ENCODE measurements at places on chromosomes 12 and 14.

GRCh38 chr12:82299319-82300025 is 58.7 kb downstream of the CCDC59 start:
- DNase-seq: no peak

GRCh38 chr14:78927261-78927660 is 757.1 kb downstream of the NRXN3 start:
- no peak for DNase-seq

- DNase-seq: no peak
These were observed 30.7 kb downstream of the CSRP2 start for GRCh38 chr12:76848132-76848531.

GRCh38 chr12:108940138-108940537 is 60.2 kb downstream of the DAO start:
- no peak for DNase-seq

GRCh38 chr14:52599974-52600373 is 47.3 kb downstream of the GPR137C start:
- DNase-seq: no peak

DNA sequence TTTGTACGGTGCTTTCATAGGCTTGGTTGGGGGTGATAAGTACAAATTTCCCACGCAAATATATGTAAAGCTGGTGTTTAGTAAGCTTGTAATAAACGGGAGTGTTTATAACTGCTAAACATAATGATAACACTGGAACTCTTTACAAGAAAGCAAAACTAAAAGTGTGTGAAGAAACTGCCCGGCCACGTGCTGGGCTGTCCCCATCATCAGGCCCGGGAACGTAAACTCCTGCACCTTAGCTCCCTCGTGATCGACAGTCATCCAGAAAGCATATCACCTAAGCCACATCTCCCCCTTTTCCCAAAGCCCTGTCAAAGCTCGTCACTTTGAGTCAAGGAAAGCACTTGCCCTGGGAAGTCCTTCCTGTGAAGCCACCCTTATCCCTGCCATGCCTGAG is 18.0 kb upstream of the PARP11 start:
- DNase-seq: no peak

DNA sequence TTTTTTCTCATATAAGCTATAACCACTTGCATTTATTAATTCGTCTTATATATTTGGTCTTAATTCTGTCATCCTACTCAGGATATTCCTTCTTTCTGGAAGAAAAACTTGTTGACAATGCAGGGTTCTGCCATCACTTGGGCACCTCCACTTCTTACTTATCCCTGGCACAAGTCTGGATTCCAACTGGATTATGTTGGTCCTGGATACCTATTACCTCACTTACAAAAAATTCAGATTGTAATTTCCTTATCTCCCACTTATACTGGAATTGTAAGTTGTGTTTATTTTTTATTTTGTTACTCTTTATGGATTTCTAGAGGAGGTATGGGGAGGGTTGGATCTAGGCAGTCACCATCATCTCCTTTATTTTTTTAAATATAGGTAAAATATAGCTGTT is 36.7 kb downstream of the LRRIQ1 start:
- no peak for DNase-seq

DNA sequence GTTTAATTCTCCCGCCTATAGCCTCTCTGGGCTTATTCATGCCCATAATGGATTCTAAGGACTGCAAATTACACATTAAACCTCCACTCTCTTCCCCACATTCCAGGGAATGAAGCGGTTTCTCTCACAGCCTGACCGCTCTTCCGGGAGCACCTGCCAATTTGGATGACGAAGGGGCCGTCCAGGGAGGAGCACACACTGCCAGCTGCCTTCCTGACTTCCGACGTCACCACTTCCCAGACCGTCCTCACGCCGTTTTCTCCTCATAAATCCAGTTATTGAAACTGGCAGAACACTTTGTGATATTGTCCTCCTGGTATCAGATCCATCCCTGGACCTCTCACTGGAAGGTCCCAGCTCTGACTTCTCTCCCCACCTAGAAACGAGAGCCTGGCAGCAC is 87.6 kb downstream of the GCH1 start:
- DNase-seq: no peak

- no peak for DNase-seq
These were observed 239.1 kb downstream of the ALX1 start for GRCh38 chr12:85519163-85519562.

DNA sequence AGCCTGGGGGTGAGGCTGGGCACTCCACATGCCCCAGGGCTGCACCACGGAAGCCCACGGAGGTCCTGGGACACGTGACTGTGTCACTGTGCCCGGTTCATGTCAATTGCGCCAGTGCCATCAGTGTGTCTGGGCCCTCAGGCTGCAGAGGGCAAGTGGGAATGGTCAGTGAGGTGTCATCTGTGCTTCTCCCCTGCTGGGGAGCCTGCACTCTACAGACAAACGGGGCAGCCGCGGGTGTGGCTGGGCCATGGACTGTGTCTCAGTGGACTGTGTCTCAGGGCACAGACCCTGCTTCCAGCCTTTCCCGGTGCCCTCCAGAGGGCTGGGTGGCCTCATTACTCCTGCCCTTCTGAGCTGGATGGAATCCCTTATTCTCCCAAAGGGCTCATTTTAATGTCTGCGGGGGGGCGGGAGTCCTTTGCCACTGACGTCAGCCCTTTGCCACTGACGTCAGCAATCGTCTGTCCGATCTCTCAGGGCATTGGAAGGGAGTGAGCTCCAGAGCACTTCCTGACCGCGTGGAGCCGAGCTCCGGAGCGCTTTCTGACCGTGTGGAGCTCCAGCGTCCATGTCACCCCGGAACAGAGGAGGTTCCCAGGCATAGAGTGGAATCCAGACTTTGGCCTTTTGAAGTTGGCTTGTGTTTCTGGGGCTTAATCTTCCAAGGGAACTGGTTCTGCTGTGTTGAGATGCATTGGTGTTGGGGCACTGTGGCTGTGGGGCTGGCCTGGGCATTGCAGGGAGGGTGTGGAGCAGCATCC is 72.4 kb downstream of the ADGRD1 start:
- no peak for DNase-seq

DNA sequence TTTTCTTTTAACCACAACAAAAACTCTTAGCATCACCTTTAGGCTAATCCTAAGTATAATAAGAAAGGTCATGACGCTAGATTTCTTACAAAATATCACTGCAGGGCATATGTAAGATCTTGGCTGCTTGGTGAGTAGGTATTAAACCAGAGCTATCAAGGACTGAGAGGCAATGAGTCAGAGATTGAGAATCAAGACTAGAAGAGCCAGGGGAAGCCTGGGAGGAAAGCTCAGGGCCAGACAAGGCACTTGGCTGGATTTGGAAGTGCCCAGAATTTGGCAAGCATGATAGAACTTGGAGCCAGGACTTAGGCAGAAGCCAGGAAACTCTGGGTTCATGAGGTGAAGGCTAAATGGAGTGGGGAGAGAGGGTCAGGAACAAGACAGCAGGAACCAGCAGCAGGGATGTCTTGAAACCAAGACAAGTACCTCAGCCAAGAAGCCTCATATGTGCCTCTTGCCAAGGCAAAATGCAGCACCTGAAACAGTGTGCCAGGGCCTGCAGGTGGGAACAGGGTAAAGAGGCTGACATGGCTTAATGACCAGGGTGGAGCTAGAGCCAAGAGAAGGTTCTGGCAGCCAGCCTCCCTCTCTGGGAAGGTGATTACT is 49.9 kb downstream of the PTHLH start:
- no peak for DNase-seq

- DNase-seq: peak; percentile 71
These were observed 685 bp upstream of the MYL6B start for GRCh38 chr12:56151672-56152131.

- no peak for DNase-seq
These were observed 211.5 kb upstream of the CPNE8 start for GRCh38 chr12:39116861-39117260.

DNA sequence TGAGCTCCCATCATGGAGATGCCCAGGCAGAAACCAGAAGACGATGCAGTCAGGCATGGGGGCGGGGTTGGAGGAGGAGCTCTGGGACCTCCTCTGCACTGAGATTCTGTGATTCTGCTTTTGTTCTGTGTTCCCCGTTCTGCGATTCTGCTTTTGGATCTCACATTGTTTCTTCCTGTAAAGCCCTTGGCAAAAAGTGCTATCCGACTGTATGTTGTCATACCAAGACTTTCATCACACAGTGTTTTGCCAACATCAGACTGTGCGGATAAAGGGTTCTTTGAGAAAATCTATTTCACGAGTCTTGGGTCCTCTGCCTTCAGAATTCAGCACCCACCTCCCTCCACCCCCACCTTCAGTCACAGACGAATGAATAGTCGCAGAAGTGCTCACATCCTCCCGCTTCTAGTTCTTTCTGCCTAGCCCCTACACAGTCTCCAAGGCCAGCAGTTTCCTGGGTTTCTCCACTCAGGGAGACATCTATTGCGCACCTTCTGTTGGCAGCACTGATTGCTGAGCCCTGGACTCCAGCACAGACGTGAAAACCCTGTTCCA is 24.7 kb upstream of the PWP1 start:
- no peak for DNase-seq

- no peak for DNase-seq
These were observed 15.5 kb downstream of the PLEK2 start for GRCh38 chr14:67396381-67396970.

- DNase-seq: peak; percentile 52
These were observed 179.2 kb upstream of the DCN start for GRCh38 chr12:91361864-91362263.

GRCh38 chr14:22835505-22835904 is 880 bp upstream of the MMP14 start:
- no peak for DNase-seq

DNA sequence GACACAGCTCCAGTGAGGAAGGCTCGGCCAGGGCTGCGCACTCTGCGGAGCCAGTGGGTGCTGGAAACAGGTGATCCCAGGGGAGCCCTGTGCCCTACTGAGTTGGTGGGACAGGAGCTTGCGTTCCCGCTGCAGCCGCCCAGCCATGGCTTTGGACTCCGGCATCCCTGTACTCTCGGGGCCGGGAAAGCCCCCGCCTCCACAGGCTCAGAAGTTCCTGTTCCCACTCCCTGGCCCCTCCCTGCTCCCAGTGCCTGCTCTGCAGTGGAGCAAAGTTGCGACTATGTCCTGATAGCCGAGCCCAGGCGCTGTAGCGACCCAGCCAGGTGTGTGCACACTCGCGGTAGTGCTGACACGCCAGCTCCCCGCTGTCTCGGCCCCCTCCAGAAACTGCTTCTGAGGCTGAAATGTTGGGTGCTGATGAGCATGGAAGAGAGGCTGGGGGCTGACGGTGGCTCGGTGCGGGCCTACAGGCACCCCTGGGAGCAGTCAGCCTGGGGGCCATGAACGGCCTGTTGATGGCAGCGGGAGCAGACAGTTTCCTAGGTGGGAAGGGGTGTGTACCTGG is 344.6 kb upstream of the MGAT4C start:
- DNase-seq: no peak

DNA sequence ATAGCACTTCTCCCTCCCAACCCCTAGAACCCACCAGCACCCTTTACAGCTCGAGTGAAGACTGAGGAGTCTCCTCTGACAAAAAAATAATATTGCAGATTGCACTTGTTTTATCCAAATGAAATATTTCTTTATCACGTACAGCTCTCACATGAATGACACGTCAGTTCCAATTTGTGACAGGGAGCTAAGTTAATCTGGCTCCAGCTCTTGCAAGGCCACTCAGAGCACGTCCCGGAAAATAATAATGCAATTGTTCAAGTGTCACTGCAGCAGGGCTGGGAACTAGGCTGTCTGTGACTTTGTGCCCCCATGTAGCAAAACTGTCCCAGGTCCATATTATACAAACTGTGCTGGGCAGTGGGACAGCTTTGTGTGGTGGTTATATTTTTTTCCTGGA is 539.6 kb downstream of the VRK1 start:
- DNase-seq: no peak

DNA sequence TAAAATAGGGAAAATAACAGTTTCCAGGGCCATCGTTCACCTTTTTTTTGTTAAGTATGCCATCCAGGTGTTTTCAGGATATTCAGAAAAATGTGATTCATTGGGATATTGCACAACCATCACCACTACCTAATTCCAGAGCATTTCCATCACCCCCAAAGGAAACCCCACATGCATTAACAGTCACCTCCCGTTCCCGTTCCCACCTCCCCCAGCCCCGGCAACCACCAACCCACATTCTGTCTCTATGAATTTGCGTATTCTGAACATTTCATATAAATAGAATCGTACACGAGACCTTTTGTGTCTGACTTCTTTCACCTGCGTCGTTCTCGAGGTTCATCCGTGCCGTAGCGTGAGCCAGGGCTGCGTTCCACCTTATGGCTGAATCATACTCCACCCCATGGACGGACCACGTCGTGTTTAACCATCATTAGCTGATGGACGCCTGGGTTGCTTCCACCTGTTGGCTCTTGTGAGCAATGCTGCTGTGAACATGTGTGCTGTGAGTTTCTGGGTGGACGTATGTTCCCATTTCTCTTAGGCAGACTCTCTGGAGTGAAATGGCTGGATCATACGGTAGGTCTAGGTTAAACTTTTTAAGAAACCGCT is 51.0 kb upstream of the NCOR2 start:
- DNase-seq: no peak

DNA sequence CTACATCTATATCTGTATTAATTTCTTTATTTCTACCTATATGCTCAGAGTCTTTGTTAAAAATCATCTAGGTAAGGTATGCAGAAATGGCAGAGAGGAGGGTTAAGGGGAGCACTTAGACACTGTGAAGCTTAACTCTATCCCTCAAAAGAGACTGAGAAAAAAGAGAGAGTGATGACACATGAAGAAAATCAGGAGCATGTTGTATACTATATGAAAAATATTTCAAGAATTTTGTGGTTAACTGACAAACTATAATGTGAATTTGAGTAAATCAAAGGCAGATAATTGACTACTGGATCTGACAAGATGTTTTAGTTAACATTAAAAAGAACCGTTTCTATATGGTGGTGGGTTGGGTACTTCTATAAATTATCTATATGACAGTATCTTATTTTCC is 1814.2 kb upstream of the SEL1L start:
- DNase-seq: no peak

GRCh38 chr12:117064596-117064995 is 34.6 kb downstream of the TESC start:
- DNase-seq: no peak

- no peak for DNase-seq
These were observed 11.7 kb upstream of the ITGB7 start for GRCh38 chr12:53218551-53219291.

DNA sequence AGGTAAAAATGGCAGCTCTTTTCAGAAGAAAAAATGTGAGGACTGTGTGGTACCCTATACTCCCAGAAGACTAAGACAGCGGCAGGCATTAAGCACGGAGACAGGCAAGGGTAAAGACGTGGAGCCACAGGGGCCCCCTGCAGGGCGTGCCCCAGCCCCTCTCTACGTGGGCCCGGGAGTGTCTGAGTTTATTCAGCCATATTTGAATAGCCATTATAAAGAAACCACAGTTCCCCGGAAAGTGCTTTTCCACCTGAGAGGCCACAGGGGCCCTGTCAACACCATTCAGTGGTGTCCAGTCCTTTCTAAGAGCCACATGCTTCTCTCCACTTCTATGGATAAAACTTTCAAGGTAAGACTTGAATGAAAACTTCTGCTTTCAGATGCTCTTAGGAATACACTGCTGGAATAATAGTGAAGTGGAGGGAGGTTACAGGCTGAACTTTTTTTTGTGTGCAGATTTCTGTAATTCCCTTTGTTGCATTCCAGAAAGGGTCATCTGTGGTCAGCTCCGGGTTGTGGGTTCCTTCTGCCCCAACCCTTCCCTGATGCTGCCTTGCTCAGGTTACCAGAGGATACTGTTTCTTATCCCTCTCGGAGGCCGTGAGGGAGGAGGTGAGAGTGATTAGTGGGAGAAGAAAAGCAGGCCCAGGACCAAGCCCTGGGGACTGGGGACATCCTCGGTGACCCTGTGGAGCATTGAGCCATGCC is 58.4 kb downstream of the SLC25A47 start:
- no peak for DNase-seq
